ENCODE measurements at places on chromosomes 2 and 18.

DNA sequence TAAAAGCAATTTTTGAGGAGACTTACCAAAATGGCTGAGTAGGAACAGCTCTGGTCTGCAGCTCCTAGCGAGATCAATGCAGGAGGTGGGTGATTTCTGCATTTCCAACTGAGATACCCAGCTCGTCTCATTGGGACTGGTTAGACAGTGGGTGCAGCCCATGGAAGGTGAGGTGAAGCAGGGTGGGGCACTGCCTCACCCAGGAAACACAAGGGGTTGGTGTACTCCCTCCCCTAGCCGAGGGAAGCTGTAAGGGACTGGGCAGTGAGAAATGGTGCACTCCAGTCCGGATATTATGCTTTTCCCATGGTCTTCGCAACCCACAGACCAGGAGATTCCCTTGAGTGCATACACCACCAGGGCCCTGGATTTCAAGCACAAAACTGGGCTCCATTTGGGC is 419.0 kb downstream of the NUP35 start:
- no peak for DNase-seq

- peak; percentile 35 for DNase-seq
Measured at GRCh38 chr18:57833441-57834101, 30.5 kb upstream of the ATP8B1 start.

- no peak for DNase-seq
Measured at GRCh38 chr2:75162259-75162658, 37.1 kb downstream of the TACR1 start.

DNA sequence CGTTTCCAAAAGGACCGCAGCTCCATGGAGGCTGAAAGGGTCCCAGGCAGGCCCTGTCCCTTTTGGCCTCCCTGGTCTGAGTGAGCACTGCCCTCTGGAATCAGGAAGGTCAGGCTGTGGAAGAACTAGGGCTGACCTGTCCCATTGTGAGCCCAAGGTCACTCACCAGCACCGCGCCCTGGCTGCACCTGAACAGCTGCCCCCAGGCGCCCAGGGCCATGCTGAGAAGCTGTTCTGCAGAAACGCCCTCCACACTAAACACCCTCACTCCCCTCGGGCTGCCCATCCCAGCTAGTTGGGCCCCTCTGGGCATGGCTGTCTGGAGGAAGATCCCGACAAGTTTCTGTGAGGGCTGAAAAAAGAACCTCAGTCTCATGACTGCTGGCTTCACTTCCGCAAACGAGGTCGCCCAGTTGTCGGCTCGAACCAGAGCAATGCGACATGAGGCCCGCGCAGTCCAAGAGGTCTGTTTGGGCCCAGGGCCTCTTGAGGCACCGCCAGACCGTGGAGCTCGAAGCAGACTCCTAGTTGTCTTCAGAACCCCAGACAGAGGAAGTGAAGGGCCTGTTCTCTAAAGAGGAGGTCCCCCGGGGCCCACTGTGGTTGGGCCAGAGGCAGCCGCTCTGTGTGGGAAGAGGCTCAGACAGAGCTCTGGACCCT is 64.4 kb downstream of the INPP5D start:
- DNase-seq, result peak; percentile 39

DNA sequence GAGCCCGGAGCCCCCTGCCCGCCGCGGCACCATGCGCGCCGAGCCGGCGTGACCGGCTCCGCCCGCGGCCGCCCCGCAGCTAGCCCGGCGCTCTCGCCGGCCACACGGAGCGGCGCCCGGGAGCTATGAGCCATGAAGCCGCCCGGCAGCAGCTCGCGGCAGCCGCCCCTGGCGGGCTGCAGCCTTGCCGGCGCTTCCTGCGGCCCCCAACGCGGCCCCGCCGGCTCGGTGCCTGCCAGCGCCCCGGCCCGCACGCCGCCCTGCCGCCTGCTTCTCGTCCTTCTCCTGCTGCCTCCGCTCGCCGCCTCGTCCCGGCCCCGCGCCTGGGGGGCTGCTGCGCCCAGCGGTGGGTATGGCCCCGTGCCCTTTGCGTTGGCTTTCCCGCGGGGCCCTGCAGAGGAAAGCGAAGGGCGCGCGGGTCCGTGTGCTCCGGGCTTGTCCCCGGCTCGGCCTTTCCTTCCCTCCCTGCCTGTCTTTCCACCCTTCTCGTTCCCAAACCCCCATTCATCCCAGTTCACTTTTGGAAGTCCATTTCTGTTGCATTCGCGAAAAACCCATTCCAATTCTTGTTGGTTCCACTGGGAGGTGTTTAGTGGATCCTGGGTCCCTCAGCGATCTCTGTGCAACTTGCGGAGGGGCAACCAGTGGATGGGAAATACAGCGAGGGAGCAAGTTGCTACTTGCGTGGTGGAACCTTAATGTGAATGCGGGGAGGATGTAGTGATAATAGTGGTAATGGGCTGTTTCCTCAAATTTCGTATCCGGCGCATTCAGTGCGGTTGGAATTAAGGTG is 599 bp downstream of the ADAM23 start:
- DNase-seq, result no peak

DNA sequence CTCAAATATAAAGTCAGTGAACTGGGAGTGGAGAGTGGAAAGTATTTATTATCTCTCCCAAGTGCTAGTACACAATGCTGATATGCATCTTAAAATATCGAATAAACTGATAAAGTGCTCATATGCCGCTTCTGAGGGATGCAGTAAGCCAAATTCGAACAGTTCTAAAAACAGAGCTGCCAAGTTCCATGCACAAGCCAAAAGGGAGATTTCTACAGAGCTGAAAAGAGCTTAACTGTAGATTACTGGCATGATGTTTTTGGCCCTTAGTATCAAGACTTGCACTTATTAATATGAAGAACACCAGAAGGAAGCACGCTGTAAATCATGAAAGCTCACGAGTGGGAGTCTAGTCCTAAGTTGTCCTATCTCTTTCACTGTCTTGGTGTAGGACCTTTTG is 7.9 kb downstream of the TMEFF2 start:
- no peak for DNase-seq

DNA sequence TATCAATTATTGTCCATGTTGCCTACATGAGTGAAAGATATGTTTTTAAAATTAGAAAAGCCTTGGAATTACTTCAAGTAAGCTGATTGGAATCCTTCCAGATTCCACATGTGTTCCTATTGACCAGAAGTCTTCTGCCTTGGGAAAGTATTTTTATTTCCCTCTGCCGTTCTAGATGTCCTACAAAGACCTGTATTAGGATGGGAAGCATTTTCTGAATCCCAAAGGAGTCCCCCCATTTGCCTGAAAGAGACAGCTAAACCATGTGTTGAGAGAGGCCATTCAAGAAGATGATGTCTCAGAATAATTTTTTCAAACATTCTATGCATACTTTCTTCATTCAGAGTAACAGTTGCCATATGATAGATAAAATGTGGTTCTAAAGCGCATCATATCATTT is 19.0 kb upstream of the MYO1B start:
- DNase-seq, result no peak

GRCh38 chr2:12577567-12578253 is 139.0 kb upstream of the TRIB2 start:
- DNase-seq, result no peak

- DNase-seq, result peak; percentile 49
Measured at GRCh38 chr2:195646424-195646823, 10.6 kb upstream of the SLC39A10 start.

DNA sequence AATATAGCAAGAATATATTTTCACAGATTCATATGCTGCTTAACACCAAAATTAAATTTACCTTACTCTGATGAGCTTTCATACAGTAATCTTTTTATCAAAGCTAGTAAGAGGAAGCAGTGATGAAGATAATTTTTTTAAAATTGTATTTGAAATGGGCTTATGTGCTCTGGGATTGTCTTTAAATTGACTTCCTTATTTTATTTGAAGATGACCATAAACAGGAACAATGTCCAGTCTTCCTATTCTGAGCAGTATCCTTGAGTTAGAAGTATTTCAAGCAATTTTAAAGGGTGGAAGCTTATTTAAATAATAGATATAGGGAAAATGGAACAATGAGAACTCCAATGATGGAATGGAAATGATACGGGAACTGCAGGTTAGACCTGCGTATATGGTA is 211.6 kb downstream of the MCFD2 start:
- no peak for DNase-seq

DNA sequence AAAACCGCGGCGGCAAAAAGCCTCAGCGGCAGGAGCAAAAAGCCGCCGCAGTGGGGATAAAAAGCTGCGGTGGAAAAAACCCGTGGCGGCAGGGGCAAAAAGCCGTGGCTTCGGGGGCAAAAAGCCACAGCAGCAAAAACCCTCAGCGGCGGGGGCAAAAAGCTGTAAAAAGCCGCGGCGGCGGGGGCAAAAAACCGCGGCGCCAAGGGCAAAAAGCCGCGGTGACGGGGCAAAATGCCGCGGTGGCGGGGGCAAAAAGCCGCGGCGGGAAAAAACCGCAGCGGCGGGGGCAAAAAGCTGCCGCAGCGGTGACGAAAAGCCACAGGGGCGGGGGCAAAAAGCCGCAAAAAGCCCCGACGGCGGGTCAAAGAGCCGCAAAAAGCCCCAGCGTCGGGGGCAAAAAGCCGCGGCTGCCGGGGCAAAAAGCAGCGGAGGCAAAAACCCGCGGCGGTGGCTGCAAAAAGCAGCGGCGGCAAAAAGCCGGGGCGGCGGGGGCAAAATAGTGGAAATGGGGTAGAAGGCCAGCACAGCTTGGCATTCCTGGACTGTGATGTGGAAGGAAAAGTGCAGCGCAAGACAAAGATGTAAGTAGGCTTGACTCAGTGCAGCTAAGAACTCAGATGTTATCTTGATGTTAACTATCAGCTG is 151.8 kb downstream of the ANKRD30BL start:
- DNase-seq, result no peak

DNA sequence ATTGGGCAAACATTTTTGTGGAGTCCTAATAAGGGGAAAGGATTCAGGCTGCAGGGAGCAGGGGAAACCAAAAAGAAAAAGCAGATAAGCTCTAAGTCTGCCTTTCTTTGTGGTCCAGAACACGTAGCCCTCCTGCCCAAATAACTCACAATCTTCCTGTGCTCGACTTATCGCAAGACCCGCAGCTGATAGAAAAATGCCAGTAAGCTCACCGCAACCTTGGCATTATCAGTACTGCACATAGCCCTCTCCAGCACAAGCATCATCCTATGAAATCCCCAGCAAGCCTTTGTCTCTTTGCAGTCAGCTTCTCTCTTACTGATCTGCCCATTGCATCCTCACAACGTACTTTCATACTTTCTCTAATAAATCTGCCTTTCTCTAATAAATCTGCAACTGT is 202.4 kb upstream of the HNRNPA3 start:
- no peak for DNase-seq

DNA sequence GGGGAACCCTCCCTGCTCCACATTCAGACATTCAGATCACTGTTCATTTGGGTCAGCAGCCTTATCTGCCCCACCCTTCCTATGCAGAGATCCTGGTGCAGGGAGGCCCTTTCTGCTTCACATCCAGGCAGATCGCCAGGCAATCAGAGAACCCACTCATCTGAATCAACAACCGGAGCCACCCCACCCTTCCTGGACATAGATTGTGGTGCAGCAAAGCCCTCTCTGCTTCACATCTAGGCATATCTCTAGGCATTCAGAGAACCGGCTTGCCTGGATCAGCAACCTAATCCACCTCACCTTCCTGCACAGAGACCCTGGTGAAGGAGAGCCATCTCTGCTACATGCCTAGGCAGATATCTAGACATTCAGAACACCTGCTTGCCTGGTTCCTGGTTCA is 184.5 kb upstream of the CNTNAP5 start:
- no peak for DNase-seq

GRCh38 chr2:12718711-12719399 is 2.1 kb downstream of the TRIB2 start:
- peak; percentile 37 for DNase-seq

- no peak for DNase-seq
Measured at GRCh38 chr2:2107141-2107540, 223.9 kb downstream of the MYT1L start.

- no peak for DNase-seq
Measured at GRCh38 chr2:175631245-175631623, 370.8 kb downstream of the LNPK start.

GRCh38 chr18:70503060-70503459 is 214.2 kb downstream of the SOCS6 start:
- no peak for DNase-seq

DNA sequence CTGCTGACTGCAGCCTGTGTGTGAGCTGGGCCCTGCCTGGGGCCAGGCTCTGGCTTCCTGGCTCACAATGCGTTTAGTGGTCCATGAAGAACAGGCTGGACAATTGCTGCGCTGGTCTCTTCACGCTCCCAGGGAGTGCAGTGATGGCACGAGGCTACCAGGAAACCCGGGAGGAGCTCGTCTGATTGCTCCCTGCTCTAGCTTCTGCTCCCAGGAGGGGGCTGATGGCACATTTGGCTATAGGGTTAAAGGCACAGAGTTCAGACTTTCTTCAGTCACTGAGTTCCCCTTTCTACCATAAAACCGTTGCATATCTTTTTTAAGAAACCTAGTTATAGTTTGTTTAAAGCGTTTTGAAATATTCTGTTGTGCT is 60.1 kb downstream of the KCNF1 start:
- DNase-seq, result no peak

GRCh38 chr2:103963146-103963725 is 890.7 kb upstream of the POU3F3 start:
- DNase-seq, result no peak

- DNase-seq, result no peak
Measured at GRCh38 chr2:10982931-10983701, 71.4 kb downstream of the KCNF1 start.

GRCh38 chr18:47995654-47996053 is 65.2 kb upstream of the SMAD2 start:
- DNase-seq, result no peak

All from DND-41 (cell line).